ENCODE measurements at places on chromosomes 7 and 10.

- peak overlapping the region; percentile 99 for H3K27ac ChIP-seq
- H3K4me3 ChIP-seq: peak overlapping the region; percentile 97
- no peak for DNase-seq
- H3K4me1 ChIP-seq: peaks cover 45% of the 10 kb centered on the region
Observed at GRCh38 chr7:35695473-35695850, 527 bp upstream of the HERPUD2 start.

DNA sequence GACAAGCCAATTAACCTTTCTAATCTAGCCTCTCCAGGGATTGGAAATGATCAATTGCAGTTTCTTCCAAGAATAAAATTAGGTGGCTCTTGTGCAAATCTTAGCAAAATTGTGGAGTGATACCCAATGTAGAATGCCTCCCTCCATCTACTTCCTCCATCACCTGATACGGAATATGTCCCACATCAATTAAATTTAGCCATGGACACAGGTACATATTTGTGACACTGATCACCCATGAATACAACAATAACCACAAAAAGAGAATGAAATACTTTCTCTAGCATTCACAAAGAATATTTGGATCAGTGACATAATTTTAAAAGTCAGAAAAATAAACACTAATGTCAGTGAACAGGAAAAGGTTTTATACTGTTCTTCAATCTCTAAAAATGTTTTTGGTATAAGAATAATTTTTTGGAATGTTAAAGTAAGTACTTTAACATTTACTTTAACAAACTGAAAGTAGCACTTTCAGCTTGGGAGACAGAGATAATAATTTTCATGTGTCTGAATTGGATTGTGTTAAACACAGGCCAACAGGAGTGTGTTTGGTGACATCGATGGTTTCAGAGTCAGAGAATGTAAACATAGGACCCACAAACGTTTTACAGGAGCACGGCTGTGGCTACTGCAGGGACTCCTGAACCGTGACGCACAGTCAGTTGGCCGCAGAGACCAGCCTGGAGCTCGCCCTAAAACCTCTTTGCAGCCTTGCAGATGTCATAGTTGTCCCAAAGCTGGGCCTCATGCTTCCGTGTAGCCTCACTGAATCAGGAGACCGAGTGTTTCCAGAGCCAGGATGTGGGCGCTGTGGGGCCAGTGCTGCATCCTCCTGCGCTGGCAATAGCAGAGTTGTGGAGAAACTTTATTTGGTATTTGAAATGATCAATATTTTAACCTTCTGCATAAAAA lies 7.2 kb downstream of the RBM20 start:
- peak; percentile 6 for DNase-seq
- no peaks in the 10 kb centered on the region for H3K4me1 ChIP-seq
- no peak overlapping the region for H3K4me3 ChIP-seq
- peaks cover 51% of the 10 kb centered on the region for H3K27me3 ChIP-seq

GRCh38 chr7:30430276-30430675 lies 48.3 kb downstream of the NOD1 start:
- H3K27me3 ChIP-seq: no peaks in the 10 kb centered on the region
- H3K4me1 ChIP-seq: peaks cover 5% of the 10 kb centered on the region
- H3K36me3 ChIP-seq: peaks cover 27% of the 10 kb centered on the region
- no peak for DNase-seq

GRCh38 chr7:40610461-40610860 lies 475.7 kb downstream of the SUGCT start:
- no peaks in the 10 kb centered on the region for H3K36me3 ChIP-seq
- H3K4me1 ChIP-seq: no peaks in the 10 kb centered on the region
- no peak overlapping the region for H3K4me3 ChIP-seq
- H3K27ac ChIP-seq: no peak overlapping the region
- no peak for DNase-seq
- no peaks in the 10 kb centered on the region for H3K27me3 ChIP-seq

- peaks cover 10% of the 10 kb centered on the region for H3K27me3 ChIP-seq
- no peaks in the 10 kb centered on the region for H3K4me1 ChIP-seq
- no peak for DNase-seq
Observed at GRCh38 chr7:157799076-157799685, 462.4 kb downstream of the DNAJB6 start.

- H3K4me1 ChIP-seq: no peaks in the 10 kb centered on the region
- no peak overlapping the region for H3K27ac ChIP-seq
- no peak for DNase-seq
- no peaks in the 10 kb centered on the region for H3K27me3 ChIP-seq
- no peaks in the 10 kb centered on the region for H3K36me3 ChIP-seq
Observed at GRCh38 chr7:49624611-49625010, 148.8 kb upstream of the VWC2 start.
